Stimulated activated CD4-positive, alpha-beta T cell treated with anti-CD3 and anti-CD28 coated beads, TNF-alpha, amount 100 ng/mL, for 24 hours (primary cell): ENCODE measurements at places on chromosomes 12 and 14.

GRCh38 chr12:127998988-127999387, 268.0 kb upstream of the TMEM132C start:
- no peak for DNase-seq

- no peak for DNase-seq
Observed at GRCh38 chr12:21571046-21571445, 33.6 kb downstream of the GYS2 start.

DNA sequence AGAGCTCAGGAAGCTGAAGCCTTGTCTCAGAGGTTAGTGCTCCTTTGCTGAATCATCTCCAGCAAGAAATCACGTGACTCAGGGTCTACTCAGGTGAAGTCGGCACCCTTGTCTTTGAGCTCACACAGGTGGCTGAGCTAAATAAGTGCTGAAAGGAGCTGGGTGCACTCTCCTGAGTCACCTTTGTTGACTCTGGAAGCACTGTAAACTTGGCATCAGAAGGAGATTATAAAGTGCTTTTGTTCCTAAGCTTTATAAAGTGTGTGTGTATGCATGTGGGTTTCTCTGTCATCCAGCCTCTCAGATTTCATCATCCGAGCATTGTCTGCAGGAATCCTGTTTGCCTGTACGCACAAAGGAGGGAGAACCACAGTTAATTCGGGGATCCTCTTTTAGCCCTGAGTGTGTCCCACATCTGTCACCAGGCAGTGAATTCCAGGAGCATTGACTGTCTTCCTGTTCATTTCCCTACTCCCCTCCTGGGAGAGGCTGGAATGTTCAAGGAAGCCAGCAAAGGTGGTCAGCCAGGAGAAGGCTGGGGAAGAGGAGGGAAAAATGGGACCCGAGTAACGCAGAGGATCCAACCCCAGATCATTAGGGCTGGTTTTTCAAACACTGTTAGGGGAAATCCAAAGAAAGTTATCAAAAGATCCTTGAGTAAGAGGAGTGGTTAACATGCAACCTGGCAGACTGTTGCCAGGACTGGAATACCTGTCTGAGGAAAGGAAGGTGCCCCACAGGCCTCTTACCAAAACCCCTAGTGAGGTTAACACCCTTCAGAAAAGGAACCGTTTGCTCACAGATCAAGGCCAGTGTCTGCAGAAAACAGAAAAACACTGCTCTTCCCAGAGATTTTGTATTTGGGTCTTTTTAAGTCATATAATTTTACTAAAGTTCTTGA, 157.5 kb upstream of the HIF1A start:
- DNase-seq, result peak; percentile 41

GRCh38 chr12:82027612-82028011, 268.5 kb upstream of the PPFIA2 start:
- DNase-seq, result no peak

DNA sequence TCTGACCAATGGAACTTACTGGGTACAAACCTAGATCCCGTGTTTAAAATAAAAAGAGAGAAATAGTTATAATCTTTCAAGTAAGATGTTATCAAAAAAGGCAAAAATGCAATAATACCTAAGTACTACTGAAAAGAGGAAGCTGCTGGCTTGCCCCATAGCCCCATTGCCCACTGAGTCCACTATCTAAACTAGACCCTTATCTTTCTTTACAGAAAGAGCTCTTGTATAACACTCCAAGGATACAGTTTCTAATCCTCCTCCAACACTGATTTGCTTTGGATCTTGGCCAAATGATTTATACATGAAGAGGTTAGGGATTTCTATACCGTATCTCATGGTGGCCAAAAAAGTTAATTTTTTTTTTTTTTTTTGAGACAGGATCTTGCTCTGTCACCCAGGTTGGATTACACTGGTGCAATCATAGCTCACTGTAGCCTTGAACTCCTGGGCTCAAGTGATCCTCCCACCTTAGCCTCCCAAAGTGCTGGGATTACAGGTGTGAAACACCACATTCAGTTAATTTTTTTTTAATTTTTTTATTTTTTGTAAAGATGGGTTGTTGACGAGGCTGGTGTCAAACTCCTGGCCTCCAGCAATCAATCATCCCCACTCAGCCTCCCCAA, 2.6 kb downstream of the GXYLT1 start:
- DNase-seq, result no peak

- no peak for DNase-seq
Observed at GRCh38 chr14:80211153-80212022, at the start of gene DIO2. TSS of gene DIO2 (minus strand) at chr14:80211504. CDS start at chr14:80211472, 32 bp downstream.

DNA sequence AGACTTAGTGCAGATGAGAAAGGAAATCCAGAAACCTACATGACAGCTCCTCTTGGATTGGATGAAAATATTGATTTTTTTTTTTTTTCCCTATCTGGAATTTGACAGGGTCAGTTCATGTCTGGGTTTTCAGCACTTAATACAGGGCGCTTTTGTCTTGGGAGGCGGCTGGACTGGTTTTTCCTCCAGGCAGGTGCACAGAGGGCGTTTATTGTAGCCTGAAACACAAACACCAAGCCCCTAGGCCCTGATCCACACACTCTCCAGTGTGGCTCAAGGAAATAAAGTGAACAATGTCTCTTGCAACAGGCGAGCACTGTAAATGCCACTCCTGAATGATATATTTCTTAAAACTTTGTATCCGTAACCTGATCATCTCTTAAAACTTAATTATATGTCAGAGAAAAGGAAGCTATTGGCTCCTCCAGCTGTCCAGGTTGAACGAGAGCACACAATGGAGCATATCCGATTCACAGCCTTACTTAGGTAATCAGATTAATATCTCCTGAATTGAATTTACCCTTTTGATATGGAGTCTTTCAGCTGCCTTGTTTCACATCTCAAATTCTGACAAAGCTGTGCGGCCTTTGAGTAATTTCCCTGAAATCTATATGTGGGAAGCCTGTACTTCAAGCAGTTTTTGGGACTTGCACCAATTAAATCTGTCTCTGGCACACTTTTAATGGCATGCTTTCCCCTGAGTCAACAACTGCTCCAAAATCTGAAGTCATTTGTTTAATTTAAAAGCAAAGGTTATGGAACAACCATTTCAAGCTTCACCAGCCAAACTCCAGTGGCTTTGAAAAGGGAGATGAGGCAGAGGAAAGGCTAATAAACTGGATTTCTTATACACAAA, 485.7 kb downstream of the ZFP36L1 start:
- DNase-seq, result no peak

DNA sequence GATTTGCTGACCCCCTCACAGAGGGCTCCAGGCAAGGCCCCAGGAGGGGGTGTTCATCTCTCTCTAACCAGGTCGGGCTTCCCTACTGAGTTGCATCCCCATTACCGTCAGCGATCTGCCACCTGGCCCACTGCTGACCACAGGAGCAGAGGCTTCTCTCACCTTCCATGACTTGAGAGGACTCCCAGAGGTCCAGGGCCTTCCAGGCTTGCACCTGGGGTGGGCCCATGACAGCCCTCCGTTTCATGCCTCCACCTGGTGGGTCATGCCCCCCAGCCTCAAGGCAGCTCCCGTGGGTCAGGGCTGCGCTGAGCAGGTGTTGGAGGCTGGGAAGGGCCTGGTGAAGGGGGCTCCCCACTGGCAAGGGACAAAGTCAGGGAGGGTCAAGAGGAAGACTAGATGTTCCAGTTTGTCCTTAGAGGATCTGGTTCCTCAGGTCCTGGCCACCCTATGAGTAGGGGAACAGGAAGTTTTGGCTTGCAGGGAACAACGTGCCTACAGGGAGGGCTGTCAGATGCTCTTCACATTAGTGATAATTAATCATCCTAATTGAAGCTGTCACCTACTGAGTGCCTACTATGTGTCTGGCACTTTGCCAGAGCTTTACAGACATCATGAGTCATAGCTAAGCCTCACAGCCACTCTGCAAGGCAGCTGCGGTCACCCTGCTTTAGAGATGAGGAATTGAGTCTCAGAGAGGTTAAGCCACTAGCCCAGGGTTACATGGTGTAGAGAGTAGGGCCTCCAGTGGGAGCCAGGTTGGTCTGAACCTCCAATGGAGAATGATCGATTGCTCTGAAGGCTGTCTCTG, 13.8 kb downstream of the NFKBIA start:
- DNase-seq, result no peak

- no peak for DNase-seq
Observed at GRCh38 chr12:94286583-94287244, 138.3 kb downstream of the PLXNC1 start.

GRCh38 chr12:29710104-29710503, 73.6 kb downstream of the TMTC1 start:
- no peak for DNase-seq

- DNase-seq, result no peak
Observed at GRCh38 chr14:102189874-102190273, 50.2 kb downstream of the WDR20 start.

GRCh38 chr14:54625112-54625511, 58.2 kb downstream of the SAMD4A start:
- DNase-seq, result no peak

GRCh38 chr14:100723135-100723829, 3.4 kb upstream of the DLK1 start:
- no peak for DNase-seq

GRCh38 chr14:104582662-104583061, 3.1 kb downstream of the C14orf180 start:
- no peak for DNase-seq

DNA sequence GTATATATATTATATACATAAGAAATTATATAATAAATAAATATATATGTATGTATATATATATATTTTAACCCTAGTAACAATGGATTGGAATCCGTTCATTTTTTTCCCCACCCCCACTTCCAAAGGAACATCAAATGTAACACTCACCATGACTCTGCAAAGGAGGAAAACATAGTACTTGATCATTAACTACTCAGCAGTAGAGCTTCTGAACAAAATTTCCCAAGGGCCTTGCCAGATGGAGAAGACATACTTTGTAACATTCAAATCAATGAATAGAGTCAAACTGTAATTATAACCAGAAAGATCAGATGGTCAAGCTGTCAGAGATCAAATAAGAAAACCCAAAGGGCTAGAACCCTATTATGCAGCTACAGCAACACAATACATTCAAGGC, 126.0 kb upstream of the CNTN1 start:
- DNase-seq, result no peak

GRCh38 chr12:130988261-130988660, 34.6 kb downstream of the ADGRD1 start:
- no peak for DNase-seq

DNA sequence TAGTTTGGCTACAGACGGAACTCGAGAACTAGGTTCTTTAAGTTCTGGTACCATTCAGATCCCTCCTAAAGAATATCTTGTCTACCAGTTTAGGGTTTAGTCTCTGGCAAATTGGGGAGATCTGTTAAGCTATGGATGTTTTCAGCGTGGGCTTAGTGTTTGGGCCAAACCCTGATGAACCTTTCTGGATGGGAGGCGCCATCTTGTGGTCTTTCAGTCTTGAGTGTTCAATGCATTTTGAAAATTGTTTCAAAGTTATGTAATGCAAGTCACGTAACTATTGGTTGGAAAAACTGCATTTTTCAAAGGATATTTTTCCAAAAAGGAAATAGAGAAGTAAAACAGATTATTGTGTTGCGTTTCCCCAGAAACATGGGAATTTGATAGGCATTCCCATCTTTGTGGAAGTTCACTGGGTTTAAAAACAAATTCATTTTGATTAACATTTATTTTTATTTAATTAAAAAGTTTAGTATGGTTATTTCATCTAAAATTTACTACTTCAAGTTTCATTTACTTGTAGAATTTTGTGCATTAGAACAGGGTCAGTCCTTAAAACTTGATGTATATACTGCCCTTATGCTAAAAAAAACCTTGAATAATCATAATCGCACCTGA, 169.0 kb downstream of the PRIMA1 start:
- peak; percentile 2 for DNase-seq

- DNase-seq, result no peak
Observed at GRCh38 chr14:47302121-47302520, 373.3 kb downstream of the MDGA2 start.

DNA sequence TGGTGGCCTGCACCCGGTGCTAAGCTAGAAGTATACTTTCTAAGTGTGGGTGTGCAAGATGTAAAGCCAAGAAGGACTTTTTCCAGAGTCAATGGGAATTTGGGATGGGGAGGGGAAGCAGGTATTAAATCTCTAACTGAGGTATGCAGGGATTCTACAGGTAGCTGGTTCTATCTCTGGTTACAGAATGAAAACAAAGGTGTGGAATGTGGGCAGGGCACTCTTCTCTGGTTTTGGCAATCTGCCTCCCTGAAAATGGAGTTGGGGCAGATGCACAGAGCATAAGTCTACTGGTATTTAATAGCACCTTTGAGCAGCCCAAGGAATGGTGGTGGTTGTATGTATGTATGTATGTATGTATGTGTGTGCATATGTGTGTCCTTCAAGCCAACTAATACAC, 66.7 kb upstream of the PPP1R12A start:
- DNase-seq, result no peak

GRCh38 chr14:72649603-72650227, 244.2 kb downstream of the DPF3 start:
- no peak for DNase-seq

GRCh38 chr12:124518051-124518932, 49.1 kb downstream of the NCOR2 start:
- no peak for DNase-seq

- DNase-seq, result no peak
Observed at GRCh38 chr12:29743801-29744200, 39.9 kb downstream of the TMTC1 start.

GRCh38 chr14:53367644-53368026, 214.5 kb upstream of the DDHD1 start:
- DNase-seq, result no peak

DNA sequence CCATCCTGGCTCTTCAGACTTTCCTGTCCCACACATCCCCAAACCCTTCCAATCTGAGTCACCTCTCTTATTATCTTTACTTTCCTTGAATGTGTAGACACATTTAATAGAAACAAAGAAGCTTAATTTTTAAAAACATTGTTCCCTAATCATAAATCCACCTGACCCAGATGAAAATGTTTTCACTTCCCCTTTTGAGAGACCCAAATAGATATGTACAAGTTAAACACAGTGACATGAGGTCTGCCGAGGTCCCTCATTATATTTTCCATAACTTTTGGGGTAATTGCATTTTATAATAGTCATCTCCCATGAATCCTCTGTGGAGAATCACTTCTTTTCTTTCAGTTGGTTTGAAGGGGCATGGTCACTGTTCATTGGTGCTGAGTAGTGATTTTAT, 191.1 kb downstream of the GRIN2B start:
- no peak for DNase-seq

GRCh38 chr14:39396448-39396847, 35.8 kb downstream of the FBXO33 start:
- no peak for DNase-seq

- no peak for DNase-seq
Observed at GRCh38 chr12:3419558-3419957, 71.4 kb upstream of the PRMT8 start.

GRCh38 chr14:88012495-88012894, 7.6 kb downstream of the GPR65 start:
- no peak for DNase-seq

- DNase-seq, result no peak
Observed at GRCh38 chr12:112989806-112990205, 11.5 kb downstream of the OAS2 start.

DNA sequence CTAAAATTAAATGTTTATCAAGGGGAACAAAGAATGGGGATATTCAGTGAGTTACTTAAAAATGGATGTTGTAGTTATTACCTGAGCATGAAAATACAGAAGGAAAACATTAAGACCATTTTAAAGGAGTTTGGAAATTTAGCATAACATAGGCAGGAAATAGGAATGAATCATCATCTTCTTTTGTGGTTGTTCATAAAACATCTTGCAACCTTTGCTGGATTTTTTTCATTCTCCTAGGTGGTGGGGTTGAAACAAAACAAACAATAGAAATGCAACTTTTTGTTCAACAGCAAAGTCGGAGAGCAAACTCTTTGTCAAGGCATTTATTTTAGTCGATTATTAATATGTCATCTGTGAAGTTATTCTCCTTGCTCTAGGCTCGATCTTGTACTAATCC, 275.1 kb downstream of the IPO8 start:
- no peak for DNase-seq

- DNase-seq, result no peak
Observed at GRCh38 chr12:12017135-12017581, 53.6 kb upstream of the BCL2L14 start.
